T-helper 17 cell (primary cell): ENCODE measurements at places on chromosomes 2 and 18. TPM values are rescaled to one million over a fixed set of nuclear protein-coding genes. Genes with fewer than 3 reads are reported as not detected.

Gene FASTKD2
- 27.8 TPM for total RNA-seq

Gene PSD4
- total RNA-seq = 141 TPM

Gene SKOR2
- total RNA-seq = not detected

Gene SP140
- 67.2 TPM for total RNA-seq

Gene SLC30A3
- 0.13 TPM for total RNA-seq

DNA sequence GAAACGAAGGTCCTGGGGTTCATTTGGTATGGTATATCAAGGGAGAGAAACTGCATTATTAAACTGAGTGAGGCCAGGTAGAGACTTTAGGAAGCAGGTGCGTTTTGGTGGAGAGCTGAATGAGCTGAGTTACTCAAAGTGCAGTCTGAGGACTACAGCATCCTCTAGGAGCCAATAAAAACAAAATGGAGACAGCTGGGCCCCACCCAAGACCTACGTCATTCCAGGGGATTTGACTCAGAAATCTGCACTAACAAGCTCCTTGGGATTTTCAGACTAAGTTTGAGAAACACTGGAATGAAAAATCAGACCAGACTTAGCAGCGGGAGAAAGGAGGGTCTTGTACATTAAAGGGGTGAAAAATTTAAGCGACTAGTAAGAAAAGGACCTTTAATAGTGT lies 131.5 kb downstream of the UXS1 start:
- H3K4me1 ChIP-seq = peaks cover 29% of the 10 kb centered on the region
- peaks cover 7% of the 10 kb centered on the region for H3K27me3 ChIP-seq
- H3K36me3 ChIP-seq = no peaks in the 10 kb centered on the region
- no peak for DNase-seq
- no peak overlapping the region for H3K27ac ChIP-seq

GRCh38 chr18:14941256-14941655 lies 193.3 kb downstream of the ANKRD30B start:
- no peaks in the 10 kb centered on the region for H3K4me1 ChIP-seq
- H3K36me3 ChIP-seq = no peaks in the 10 kb centered on the region
- H3K27ac ChIP-seq = no peak overlapping the region

DNA sequence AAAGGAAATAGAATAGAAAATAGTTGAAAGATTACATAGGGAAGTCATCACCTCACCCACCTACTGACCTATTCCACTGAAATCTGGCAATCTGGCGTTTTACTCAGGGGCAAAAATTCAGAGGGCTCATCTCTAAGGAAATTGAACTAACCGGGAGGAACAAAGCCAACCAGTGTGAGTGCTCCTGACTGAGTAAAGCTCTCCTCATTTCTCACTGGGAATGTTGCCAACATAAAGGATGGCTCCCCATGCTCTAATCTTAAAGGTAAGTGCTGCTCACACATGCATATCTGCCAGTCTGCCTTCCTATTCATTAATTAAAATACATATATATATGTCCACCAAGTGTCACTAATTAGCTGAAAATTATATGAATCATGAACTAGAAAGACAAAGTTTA lies 13.5 kb upstream of the DOK6 start:
- H3K27me3 ChIP-seq = peaks cover 11% of the 10 kb centered on the region
- no peaks in the 10 kb centered on the region for H3K4me1 ChIP-seq
- no peak overlapping the region for H3K4me3 ChIP-seq
- no peaks in the 10 kb centered on the region for H3K36me3 ChIP-seq

- no peak for DNase-seq
- H3K36me3 ChIP-seq = no peaks in the 10 kb centered on the region
- peaks cover 30% of the 10 kb centered on the region for H3K4me1 ChIP-seq
- peak overlapping the region; percentile 94 for H3K27ac ChIP-seq
- H3K27me3 ChIP-seq = no peaks in the 10 kb centered on the region
Observed at GRCh38 chr2:96158554-96158940, 13.3 kb upstream of the DUSP2 start.

DNA sequence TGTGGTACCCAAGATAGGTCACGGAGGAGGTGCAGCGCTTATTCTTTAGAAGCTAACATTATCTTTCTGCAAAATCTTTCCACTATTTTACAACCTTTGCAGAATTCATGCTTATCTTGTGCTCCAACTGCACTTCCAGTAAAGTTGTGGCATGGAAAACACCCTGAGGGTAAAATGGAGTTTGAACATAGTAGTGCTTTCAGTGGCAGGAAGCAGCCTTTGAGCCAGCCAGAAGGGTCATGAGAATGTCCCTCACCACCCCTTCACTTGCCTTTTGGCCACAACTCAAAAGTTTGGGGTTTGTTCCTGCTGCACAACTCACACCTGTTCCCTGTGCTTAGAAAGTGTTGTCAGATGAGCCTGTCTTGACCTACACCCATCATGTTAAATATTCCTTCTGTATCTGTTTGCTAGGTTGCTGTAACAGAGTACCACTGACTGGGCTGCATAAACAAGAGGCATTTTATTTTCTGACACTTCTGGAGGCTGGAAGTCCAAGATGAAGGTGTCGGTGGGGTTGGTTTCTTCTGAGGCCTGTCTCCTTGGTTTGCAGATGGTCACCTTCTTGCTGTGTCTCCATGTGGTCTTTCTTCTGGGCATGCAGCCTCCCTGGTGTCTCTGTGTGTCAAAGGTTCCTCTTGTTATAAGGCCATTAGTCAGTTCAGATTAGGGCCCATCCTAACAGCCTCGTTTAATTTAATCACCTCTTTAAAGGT lies 194.1 kb downstream of the SMAD7 start:
- no peak overlapping the region for H3K4me3 ChIP-seq
- no peaks in the 10 kb centered on the region for H3K4me1 ChIP-seq
- DNase-seq = no peak
- H3K27ac ChIP-seq = no peak overlapping the region
- H3K36me3 ChIP-seq = no peaks in the 10 kb centered on the region
- no peaks in the 10 kb centered on the region for H3K27me3 ChIP-seq

DNA sequence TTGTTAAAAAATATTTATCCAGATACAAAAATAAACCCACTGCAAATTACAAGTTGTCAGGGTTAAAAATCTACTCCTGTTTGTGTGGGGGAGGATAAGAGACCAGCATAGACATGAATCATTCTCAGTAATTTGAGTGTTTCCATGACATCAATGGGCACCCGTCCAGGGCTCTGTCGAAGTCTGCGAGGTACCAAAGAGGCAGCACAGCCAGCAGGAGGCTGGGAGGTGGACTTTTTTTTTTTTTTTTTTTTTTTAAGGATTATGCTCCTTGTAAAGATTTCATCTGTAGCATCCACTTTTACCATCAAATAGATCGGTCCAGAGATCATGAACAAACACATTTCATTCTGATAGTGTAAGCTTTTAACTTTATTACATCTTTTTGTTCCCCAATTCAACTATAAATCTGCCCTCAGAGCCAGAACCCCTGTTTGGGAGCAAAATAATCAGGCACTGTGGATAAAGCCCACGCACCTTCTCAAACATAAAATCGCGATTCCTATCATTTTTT lies 182.0 kb downstream of the TCF4 start:
- DNase-seq = no peak
- H3K4me3 ChIP-seq = no peak overlapping the region
- no peaks in the 10 kb centered on the region for H3K4me1 ChIP-seq
- H3K27me3 ChIP-seq = peaks cover 21% of the 10 kb centered on the region
- no peak overlapping the region for H3K27ac ChIP-seq

DNA sequence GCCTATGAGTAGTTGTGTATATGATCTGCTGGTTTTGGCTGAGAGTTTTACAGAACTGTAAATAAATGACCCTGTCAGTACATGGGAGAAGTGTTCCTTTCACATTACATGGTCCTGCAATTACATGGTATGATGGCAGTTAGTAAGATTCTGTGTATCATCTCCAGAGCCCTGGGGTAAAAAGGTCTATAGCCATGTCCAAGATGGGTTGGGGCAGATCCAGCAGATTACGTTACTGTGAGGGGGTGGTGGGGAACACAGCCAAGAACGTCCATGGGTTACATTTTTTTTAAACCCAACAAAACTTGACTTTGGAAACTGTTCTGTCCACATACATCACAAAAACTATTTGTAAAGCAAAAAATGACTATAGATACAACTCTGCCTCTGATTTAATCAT lies 64.2 kb upstream of the LMAN1 start:
- no peak for DNase-seq
- peaks cover 2% of the 10 kb centered on the region for H3K4me1 ChIP-seq
- no peak overlapping the region for H3K27ac ChIP-seq
- peaks cover 55% of the 10 kb centered on the region for H3K27me3 ChIP-seq

DNA sequence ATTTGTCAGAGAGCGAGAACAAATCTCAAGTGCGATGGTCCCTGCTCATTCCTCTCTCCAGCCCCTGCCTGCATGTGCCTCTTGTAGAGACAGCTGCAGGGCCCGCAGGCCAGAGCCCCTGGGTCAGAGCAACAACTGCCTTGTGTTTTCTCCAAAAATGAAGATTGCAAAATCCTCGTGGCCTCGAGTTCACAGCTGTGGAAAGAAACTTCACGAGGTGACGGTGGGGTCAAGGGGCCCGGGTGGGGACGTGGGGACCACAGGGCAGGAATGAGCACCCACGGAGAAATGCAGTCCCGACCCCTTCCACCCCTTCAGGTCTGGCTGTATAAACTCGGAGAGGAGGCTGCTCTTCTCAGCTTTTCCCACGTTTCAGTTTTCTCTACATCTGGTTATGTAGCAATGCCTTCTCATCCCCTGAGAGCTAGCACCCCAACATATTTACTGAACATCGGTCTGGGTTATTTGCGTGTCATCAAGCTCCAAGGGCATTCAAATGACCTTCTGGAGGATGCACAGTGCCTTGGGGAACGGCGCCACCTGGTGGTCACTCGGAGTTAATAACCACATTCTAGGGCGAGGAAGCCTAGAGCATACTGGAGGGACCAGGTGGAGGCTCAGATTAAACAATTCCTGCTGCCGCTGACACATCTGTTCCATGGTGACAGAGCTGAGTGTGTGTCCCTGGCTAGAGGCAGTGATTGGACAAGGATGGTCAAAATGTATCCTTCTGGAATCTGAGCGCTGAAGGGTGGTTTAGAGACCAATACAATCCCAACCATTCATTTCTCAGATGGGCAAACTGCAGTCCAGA lies 91.4 kb upstream of the CYRIA start:
- H3K36me3 ChIP-seq = no peaks in the 10 kb centered on the region
- peak; percentile 28 for DNase-seq
- peaks cover 25% of the 10 kb centered on the region for H3K27me3 ChIP-seq
- no peaks in the 10 kb centered on the region for H3K4me1 ChIP-seq
- no peak overlapping the region for H3K4me3 ChIP-seq

- no peak overlapping the region for H3K27ac ChIP-seq
- no peak for DNase-seq
- no peaks in the 10 kb centered on the region for H3K27me3 ChIP-seq
Observed at GRCh38 chr2:5359397-5359796, 332.8 kb upstream of the SOX11 start.

DNA sequence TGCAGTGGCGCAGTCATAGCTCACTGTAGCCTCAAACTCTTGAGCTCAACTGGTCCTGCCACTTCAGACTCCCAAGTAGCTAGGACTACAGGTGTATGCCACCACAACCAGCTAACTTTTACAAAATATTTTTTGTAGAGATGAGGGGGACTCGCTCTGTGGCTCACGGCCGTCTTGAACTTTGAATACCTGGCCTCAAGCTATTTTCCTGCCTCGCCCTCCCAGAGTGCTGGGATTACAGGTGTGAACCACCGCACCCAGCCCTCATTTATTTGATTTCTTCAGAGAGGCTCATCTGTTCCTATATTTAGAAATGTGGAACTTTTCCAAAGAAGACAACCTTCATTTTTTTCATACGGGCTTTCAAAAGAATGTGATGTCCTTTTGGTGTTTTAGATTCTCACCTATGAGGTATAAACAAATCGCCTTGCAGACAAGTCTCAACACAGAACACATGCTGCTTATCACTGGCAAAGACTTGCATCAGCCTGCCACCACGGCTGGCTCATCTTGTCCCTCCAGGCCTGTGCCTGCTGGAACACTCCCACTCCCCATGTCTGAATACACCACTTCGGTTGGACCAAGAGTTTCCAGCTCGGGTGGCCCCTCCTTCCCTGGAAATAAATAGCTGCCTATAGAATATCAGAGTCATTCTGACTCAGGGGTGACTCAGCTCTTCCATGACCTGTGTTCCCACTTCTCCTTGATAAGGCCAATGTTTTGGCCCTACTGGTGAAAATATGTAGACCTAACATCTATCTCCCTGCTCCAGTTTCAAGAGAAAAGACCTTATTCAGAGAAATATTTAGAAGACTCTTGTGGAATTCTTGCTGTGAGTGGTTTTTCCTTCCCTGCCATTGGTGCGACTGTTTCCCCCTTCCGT lies 202.6 kb downstream of the TGIF1 start:
- DNase-seq = no peak
- H3K4me1 ChIP-seq = peaks cover 4% of the 10 kb centered on the region
- peaks cover 3% of the 10 kb centered on the region for H3K36me3 ChIP-seq
- no peaks in the 10 kb centered on the region for H3K27me3 ChIP-seq

DNA sequence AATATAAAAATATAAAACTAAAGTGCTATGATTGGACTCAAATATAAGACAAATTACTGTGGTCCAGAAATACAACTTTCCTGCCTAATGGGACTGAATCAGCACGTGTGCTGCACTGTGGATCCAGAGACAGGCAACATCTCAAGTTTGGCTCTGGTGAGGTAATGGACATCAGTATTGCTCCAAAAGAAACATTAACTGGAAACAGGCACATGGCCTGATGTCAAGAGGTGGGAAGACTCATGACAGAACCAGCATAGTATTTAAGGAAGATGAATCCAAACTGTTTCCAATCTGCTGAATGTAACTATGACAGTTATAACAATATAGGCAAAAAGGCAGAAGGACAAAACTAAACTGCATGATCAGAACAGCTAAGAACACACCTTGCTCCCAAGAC lies 354.6 kb downstream of the FSIP2 start:
- no peak for DNase-seq
- no peaks in the 10 kb centered on the region for H3K27me3 ChIP-seq
- no peaks in the 10 kb centered on the region for H3K4me1 ChIP-seq
- H3K4me3 ChIP-seq = no peak overlapping the region
- H3K27ac ChIP-seq = no peak overlapping the region
- H3K36me3 ChIP-seq = no peaks in the 10 kb centered on the region

GRCh38 chr2:19550750-19551149 lies 192.3 kb upstream of the OSR1 start:
- DNase-seq = no peak
- peaks cover 33% of the 10 kb centered on the region for H3K27me3 ChIP-seq
- H3K27ac ChIP-seq = no peak overlapping the region
- no peak overlapping the region for H3K4me3 ChIP-seq
